Mesothelial cell of epicardium (in vitro differentiated cells): ENCODE measurements at places on chromosomes 11 and 22.

DNA sequence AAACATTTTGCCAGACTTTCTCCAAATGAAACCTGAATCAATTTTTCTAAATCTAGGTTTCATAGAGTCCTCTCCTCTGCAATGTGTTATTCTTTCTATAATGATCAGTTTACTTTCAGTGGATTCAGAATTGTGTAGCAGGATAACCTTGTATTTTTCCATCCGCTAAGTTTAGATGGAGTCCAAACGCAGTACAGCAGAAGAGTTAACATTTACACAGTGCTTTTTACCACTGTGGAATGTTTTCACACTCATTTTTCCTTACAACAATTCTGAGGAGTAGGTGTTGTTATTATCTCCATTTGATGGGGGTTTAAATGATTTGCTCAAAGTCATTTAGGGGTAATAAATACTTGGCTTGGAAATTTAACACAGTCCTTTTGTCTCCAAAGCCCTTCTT is 9.6 kb downstream of the RAG1 start:
- no peak for DNase-seq

- DNase-seq = no peak
Measured at GRCh38 chr22:37243402-37244113, 511 bp downstream of the RAC2 start.

- DNase-seq = no peak
Measured at GRCh38 chr11:69817265-69818230, 1.7 kb downstream of the FGF3 start.

DNA sequence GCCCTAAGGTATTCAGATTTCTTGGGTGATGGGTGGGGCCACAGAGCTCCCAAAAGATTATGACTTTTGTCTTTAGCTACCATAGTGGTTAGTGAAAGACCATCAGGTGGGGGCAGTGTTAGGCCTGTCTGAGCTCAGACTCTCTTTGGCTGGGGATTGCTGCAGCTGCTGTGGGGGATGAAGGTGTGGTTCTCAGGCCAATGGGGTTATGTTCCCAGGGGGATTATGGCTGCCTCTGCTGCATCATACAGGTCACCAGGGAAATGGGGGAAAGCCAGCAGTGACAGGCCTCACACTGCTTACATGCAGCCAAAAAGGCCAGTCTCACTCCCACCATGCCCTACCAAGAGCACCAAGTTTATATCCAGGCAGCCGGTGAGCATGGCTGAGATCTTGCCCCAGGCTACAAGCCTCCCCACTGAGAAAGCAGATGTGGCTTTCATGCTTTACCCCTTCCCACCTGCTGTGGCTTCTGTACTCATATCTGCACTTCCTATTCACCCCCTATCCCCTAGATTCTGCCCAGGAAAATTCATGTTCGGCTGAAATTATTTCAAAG is 24.8 kb downstream of the CNTF start:
- no peak for DNase-seq

GRCh38 chr22:21450320-21450831 is 16.8 kb upstream of the TMEM191C start:
- no peak for DNase-seq

GRCh38 chr11:26558190-26558589 is 13.9 kb downstream of the MUC15 start:
- no peak for DNase-seq

- no peak for DNase-seq
Measured at GRCh38 chr22:48448821-48449220, 1378.9 kb downstream of the BRD1 start.

GRCh38 chr11:19723572-19724342 is 11.1 kb downstream of the NAV2 start:
- no peak for DNase-seq

- DNase-seq = no peak
Measured at GRCh38 chr11:407651-408123, 7.1 kb downstream of the SIGIRR start.

- DNase-seq = no peak
Measured at GRCh38 chr11:3178349-3178748, 13.2 kb upstream of the OSBPL5 start.

- DNase-seq = no peak
Measured at GRCh38 chr11:116970485-116971292, 127.5 kb downstream of the SIK3 start.

- no peak for DNase-seq
Measured at GRCh38 chr11:57940044-57940756, 83.5 kb upstream of the OR9Q1 start.

DNA sequence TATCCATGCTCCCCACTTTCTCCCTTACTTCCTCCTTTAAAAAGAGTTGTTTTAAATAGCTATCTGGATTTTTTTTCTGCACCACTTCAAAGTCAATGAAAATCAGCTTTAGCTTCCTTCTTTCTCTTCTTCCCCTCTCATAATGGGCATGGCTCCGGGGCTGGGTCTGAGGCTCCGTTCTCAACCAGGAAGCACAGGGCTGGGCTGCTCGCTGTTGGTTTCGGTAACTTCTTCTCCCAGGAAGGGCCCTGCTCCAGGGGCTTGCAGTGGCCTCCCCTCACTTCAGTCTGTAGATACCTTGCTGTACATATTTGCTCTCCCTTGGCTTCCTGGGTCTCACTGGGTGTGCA is 23.8 kb downstream of the MICAL2 start:
- no peak for DNase-seq
